ENCODE measurements at places on chromosomes 2 and 18. TPM values are rescaled to one million over a fixed set of nuclear protein-coding genes. Genes with fewer than 3 reads are reported as not detected.

LIMS4 gene
- 2.4 TPM for polyA plus RNA-seq

VWA3B gene
- 0.36 TPM for polyA plus RNA-seq

ANKRD36C gene
- polyA plus RNA-seq = 18.1 TPM

FTCDNL1 gene
- 1.5 TPM for polyA plus RNA-seq

CNTNAP5 gene
- polyA plus RNA-seq = 0.04 TPM

- DNase-seq = no peak
Observed at GRCh38 chr2:3628800-3629199, 29.2 kb upstream of the ALLC start.

DNA sequence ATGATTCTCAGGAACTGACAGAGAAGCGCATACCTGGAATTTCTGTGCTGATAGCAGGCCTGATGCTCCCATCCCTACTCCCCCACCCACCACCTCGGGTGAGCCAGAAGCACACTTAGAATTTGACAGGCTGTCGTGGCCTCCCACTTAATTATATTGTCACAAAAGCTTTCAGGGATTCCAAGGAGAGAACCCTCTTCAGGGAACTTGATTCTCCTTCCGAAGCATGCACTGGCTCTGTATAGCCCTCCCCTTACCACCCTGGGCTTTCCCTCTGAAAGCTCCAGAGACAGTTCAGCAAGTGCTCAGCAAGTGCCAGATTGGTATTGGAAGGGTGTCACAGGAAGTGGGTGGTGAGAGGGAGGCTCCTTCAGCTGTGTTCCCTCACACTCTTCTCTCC lies 252.5 kb upstream of the SIX2 start:
- DNase-seq = no peak

DNA sequence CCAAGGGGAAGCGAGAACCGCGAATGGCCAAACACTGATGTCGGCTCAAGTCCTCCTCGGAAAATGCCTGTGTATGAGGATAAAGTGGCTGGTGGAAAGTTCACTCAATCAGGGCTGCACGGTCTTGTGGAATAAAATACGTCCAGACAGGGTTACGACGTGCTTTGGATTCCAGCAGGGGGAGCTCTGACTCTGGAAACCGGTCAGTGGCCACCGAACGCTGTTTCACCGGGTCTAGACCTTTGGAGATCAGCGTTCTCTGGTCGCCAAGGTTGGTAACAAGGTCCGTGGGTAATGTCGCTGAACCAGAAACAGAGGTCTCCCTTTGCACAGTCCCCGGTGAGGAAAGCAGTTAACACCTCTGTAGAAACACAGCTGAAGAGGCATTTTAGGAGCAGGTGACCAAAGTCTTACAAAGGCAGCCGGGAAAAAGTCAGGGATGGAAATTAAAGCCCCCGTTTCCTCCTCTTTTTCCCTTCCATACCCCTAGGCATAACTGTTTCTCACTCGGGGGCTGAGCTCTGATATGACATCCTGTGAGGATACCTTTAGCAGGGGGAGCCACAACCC lies 47.8 kb downstream of the CDCA7 start:
- peak; percentile 81 for DNase-seq

- no peak for DNase-seq
Observed at GRCh38 chr2:99748344-99748743, 258.5 kb upstream of the REV1 start.

DNA sequence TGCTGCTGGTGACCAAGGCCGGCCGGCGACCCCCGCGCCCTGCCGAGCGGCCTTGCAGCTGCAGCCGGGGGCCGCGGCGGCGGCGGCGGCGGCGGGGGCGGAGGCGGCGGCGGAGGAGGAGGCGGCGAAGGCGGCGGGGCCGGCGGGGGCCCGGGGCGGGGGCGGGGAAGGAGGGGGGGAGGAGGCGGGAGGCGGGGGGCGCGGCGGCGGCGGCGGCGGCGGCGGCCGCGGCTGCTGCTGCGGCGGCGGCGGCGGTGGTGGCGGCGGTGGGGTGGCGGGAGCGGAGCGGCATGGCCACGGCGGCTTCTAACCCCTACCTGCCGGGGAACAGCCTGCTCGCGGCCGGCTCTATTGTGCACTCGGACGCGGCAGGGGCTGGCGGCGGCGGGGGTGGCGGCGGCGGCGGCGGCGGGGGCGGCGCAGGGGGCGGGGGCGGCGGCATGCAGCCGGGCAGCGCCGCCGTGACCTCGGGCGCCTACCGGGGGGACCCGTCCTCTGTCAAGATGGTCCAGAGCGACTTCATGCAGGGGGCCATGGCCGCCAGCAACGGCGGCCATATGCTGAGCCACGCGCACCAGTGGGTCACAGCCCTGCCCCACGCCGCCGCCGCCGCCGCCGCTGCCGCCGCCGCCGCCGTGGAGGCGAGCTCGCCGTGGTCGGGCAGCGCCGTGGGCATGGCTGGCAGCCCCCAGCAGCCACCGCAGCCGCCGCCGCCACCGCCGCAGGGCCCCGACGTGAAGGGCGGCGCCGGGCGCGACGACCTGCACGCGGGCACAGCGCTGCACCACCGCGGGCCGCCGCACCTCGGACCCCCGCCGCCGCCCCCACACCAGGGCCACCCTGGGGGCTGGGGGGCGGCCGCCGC lies 1.5 kb downstream of the POU3F3 start:
- no peak for DNase-seq

DNA sequence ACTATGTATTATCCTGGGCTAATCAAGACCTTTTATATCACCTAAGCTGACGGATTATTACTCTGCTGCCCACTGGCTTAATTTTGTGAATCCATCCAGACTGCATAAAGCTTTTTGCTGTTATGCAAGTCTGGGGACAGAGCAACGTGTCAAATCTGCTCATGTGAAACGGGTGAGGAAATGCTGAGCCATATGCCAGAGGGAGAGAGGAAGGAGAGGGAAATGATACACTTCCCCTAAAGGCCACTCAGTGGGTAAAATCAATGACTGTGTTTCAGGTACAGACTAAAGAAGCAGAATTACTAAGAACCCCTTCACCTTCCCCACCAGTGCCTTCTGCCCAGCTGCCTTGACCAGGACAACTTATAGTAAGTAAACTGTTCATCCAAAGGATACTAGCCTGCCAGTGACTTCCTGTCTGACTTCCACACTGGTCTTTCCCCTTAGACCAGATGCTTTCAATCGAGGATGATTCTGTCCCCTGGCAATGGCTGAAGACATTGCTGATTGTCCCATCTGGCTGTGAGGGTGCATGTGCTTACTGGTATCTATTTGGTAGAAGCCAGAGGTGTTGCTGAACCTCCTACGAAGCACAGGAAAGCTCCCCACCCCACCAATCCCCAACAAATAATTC lies 43.0 kb downstream of the STAT1 start:
- DNase-seq = no peak

- no peak for DNase-seq
Observed at GRCh38 chr2:148049284-148049683, 28.4 kb downstream of the MBD5 start.

DNA sequence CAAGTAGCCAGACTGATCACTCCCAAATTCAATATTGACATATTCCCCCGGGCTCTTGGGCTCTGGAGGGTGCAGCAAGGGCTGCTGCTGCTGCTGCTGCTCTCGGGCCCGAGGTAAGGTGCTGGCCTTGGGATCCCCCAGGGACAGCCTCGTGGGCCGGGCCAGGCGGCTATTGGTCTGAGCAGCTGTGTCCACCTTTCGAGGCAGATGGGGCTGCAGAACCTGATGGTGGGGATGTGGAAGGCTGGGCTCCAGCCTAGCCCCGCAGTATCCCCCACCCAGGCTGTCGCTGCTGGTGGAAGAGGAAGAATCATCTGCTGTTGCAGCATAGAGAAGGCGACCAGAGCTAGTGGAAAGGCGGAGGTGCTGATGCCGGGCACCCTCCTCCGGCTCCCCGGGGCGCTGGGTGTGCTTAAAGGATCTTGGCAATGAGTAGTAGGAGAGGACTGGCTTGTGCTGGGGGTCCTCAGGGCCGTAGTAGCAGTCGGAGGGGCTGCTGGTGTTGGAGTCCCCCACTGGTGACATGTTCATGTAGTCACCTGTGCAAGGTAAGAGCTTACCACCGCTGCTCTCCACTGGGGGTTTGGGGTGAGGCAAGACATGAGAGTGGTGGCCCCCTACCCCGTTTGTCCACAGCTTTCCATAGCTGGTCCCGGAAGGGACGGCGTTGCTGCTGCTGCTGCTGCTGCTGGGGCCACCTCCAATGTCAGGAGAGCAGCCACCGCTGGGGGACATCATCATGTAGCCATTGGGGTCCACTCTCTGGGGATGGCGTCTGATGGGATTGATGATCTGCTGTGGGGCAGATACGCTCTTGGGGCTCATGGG lies 3.4 kb downstream of the IRS1 start:
- no peak for DNase-seq

GRCh38 chr2:190911813-190912212 lies 31.2 kb downstream of the GLS start:
- DNase-seq = no peak

- no peak for DNase-seq
Observed at GRCh38 chr2:197241596-197241995, 69.0 kb downstream of the ANKRD44 start.

DNA sequence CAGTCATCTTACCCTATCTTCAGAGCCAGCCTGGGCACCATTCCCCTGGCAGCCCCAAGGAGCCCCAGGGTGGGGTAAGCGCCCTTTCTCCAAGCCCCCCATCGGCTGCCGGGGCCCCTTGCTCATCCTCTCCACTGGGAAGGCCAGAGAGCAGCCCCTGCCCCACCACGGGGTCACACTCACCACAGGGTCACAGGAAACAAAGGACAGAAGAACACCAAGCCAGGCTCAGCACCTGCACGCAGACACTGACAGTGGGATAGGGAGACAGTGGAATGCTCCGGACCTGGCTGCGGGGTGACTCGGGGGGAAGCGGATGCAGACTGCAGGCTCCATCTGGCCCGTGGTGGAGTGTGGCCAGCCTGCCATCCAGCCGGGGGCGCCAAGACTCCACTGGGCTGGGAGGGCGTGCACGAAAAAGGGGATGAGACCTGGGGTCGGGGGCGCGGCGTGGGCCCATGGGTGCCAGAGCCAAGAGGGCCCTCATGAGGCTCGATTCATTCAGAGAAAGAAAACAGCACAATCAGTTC lies 21.1 kb downstream of the HDAC4 start:
- no peak for DNase-seq

DNA sequence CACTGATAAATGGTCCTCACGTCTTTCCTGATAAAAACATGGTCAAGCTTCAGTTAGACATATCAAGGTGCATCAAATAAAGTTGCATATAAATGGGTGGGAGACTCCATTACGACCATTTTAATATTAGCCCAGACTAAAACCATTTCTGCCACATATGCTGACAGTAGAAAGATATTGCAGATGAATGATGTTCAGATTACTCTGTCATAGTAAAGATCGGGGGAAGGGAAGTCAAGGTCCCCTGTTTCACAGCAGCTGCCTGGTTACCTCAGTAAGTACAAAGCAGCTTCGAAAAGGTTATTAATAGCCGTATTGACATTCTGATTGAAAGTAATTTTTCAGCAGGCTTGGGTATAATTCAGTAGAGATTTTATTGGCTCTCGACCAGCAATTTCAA lies 927.7 kb upstream of the CDH2 start:
- DNase-seq = no peak

Data from right renal pelvis (tissue), 4 donors.